ENCODE measurements at places on chromosomes 5 and 9.

- DNase-seq: no peak
Observed at GRCh38 chr5:84816746-84817547, 432.3 kb upstream of the EDIL3 start.

GRCh38 chr5:111271885-111272284, 47.7 kb downstream of the CAMK4 start:
- DNase-seq: no peak

DNA sequence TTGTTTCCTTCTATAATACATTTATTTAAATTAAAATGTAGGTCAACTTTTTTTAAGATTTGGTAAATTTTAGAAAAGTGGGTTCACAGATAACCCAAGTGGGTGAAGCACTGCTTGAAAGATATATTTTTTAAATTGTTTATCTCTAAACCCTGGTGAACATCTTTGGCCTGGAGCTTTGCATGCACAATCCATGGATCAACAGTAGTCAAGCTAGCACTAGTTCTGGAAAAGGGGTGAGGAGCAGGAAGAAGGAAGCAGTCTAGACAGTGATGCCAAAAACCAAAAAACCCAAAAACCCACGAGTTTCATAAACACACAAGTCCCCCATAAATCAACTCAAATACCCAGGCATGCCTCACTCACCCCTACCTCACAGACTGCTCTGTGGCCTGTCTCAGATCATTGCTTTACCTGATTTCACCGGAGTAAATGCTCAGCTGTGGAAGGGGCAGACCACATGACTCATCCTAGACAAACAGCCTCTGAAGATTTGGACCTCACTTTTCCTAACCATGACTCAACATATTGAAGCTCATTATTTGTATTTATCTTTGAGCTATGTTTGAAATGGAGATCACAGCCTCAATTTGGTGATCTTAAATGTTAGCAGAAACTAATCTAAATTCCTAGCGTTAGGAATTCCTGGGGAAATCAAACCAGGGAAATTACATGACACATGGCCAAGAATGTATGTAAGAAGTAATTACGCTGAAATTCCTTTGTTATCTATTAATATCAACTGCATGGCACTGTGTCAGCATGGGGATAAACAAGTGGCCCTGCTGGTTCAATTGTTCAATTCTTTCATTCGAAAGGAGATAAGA, 149.6 kb downstream of the ZNF608 start:
- no peak for DNase-seq

DNA sequence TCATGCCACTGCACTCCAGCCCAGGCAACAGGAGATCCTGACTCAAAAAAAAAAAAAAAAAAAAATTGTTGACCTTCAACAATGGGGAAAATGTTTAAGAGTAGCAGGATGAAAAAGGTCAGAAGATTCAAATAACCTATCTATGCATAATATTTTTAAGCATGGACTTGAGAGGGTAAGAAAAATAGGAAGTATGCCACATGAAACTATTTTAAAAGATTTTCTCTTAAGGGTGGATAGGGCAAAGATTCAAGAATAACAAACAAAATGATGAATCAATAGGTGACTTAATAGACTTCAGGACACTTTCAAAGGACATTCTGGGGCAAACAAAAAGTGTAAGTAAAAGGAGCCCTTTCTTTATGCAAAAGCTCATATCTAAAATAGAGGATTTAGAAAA, 3.2 kb downstream of the TEX48 start:
- DNase-seq: no peak

DNA sequence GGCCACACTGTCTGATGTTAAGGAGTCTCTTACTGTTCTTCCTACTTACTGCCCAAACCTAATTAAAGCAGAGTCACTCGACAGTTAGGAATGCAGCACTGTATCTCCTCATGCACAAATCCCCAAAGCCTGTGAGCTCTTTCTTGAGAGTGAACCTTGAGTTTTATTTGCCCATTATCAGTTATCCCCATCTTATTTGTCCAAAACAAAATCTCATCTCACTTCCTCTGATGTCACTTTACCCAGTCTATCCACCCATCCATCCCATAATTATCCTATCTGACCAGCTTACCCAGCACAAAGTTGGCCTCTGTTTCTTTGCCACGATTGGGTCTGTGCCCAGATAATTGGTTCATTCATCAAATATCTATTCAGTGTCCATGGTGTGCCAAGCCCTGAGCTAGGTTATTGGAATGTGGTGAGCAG, 250.8 kb downstream of the SLIT3 start:
- no peak for DNase-seq

GRCh38 chr9:134357631-134358025, 31.4 kb downstream of the RXRA start:
- no peak for DNase-seq

- DNase-seq: no peak
Observed at GRCh38 chr5:135487839-135488514, 35.8 kb upstream of the TIFAB start.

- DNase-seq: no peak
Observed at GRCh38 chr9:133355881-133356357, 368 bp downstream of the SURF1 start.

- DNase-seq: no peak
Observed at GRCh38 chr5:130601-131131, 38.7 kb downstream of the PLEKHG4B start.

GRCh38 chr9:123616707-123617106, 260.7 kb downstream of the CRB2 start:
- no peak for DNase-seq

DNA sequence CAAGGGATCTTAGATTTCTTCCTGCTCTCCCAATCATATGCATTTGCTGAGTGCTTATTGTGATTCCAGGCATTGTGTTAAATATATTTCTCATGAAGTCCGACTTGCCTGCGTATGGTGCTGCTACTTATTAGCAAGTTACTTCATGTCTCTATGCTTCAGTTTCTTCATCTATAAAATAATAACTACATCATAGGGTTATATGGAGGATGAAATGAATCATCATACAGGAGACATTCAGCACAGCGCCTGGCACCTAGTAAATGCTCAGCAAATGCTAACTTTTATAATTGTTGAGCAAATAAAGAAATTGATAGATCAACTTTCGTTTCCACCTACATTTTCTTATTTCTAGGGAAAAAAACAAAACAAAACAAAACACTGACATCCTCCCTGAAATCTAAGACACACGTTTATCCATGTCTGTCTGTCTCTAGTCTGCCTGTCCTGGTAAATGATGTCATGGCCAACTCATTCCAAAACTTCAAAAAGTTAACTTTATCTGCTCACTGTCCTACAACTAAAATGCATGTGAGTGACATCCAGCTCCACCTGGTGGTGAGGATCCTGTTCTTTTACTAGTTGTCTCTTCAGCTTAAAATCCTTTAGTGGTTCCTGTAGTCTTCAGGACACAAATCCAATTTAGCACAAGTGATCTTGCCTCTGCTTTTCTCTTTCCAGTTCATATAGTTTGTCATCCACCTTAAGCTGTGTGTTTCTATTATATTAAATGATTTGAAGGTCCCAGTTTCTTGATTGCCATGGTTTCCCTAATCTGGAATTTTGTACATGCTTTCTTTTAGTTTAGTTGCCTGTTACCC, 27.7 kb downstream of the PPP3R2 start:
- DNase-seq: peak; percentile 12

- no peak for DNase-seq
Observed at GRCh38 chr5:58458743-58459145, 1.1 kb downstream of the PLK2 start.

GRCh38 chr5:16057277-16057676, 122.3 kb downstream of the MARCHF11 start:
- DNase-seq: no peak

DNA sequence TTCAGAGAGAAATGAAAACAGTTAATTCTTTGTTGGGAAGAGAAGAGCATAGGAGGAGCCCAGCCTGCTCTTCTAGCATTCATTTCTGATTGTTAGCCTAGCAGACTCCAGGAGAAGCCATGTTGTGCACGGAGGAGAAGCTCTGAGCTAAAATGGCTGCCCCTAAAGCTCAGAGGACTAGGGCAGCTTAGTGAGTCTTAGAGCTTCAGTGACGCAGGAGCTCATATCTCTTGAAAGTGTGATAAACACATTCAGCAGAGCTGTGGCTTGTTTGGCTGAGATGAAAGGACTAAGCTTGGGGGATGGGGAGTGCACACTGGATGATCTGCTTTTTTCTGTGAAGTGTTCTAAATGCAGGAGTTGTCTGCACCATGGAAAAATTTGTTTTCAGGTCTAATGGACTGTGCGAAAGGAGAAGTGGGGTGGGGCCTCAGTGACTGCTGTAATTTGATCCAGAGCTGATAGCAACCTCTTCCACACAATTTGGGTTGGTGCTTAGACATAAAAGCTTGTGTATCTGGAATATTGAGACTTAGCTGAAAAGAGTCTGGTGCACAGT, 58.5 kb downstream of the ZNF462 start:
- no peak for DNase-seq

DNA sequence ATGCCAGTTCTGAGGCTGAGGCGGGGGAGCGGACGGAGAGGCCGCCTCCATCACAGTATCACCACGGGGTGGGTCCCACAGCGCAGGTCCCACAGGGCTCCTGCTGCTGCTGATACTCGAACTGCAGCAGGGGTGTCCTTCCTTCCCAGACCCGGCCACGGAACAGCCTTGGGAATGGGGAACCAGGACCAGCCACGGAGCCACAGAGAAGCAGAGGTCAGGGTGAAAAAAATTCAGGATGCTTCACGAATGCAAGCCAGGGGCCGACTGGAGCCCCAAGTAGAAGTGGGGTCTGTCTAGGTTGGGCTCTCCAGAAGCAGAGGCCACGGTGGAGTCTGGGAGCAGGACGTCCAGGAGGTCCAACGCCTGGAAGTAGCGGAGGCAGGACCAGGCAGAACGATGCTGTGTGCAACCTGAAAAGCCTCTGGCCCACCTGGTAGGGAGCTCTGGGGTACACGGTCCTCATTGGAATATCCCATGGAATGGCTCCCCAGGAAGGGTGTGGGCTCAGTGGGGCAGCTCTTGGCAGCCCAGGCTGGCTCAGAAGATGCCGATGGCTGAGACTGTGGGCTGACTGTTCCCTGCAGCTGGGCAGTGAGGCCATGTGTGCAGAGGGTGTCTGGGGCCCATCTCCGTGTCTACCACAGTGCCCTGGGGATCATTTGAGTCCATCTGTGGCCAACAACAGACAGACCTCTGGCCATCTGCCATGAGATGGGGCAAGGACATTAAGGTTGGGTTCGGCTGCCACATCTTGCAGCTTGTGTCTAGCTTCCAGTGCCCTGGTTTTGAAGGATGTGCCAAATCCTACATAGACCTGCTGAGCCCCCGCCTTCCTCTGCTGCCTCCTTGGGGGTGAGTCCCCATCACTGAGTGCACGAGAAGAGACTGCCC, 66.9 kb upstream of the FCN1 start:
- no peak for DNase-seq

GRCh38 chr5:59645380-59645779, 248.1 kb downstream of the PDE4D start:
- DNase-seq: no peak

DNA sequence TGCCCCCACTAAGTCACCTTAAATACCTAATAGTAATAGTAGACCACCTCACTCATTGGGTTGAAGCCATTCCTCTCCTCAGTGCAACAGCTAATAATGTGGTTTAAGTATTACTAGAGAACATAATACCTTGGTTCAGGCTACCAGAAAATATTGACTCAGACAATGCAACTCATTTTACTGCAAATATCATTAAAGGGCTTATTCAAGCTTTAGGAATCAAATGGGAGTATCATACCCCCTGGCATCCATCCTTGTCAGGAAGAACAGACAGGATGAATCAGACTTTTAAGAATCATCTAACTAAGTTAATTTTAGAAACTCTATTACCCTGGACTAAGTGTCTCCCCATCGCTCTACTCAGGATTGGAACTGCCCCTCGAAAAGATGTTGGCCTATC, 6.8 kb upstream of the RNF180 start:
- DNase-seq: no peak

GRCh38 chr9:121768416-121769015, 117.1 kb downstream of the DAB2IP start:
- no peak for DNase-seq

- no peak for DNase-seq
Observed at GRCh38 chr5:102654559-102655349, 100.4 kb upstream of the PAM start.

DNA sequence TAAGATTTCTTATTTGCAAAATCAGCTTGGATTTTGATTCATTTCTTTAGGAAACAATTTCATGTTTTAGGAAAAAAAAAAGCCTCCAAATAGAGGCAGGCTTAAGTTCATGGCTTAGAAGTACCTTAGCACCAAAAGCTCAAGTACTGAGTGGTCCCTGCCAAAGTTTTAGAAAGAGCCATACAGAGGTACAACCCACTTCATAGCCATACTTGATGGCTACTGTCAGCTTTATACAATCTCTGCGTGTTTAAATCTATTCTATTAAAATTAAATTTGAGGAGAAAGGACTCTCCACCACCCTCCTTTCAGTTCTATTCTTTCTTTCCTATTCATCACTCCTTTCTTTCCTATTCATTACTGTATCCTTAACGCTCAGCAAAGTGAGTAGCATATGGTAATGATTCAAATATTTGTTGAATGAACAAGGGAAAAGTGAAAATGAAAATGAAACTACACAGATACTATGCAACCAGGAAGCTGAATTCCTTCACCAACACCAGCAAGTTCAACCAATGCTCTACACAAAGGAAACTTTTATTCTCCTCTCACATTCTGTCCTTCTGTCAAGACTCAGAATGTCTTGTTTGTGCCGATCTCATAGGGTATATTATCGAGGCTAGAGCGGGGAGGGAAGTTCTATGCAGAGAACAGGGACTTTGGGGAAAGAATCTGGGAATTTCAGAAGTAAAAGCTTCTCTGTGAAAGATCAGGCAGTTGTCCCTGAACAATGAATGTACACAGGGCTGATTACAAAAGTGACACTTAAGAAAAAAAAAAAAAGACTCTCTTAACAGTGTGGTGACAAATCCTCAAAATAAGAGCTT, 138.6 kb upstream of the SPEF2 start:
- no peak for DNase-seq

DNA sequence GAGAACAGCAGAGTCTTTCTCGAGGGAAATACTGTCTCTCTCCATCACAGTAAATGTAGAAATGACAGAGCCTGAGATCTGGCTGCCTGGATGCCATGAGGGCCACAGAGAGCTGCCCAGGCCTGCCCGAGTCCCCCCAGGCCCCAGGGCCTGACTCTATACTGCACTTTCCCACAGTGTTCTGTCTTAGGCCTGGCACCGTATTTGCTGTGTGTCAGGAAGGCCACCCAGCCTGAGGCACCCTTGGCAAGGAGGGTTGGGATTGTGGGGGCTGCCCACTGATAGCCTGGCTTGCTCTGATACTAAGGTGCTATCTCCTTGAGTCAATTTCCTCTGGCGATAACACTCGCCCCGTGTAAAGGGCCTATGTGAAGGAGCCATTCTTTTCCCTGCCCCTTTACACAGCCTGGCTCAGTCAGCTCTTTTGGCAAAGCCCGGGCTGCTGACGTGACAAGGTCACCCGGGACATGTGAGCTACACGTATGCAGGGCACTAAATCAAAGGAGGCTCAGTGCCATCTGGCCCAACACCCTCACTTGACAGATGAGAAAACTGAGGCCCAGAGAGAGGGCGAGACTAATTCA, 630.1 kb upstream of the KLF4 start:
- DNase-seq: no peak

- DNase-seq: no peak
Observed at GRCh38 chr9:93225417-93225816, 41.5 kb downstream of the WNK2 start.

GRCh38 chr5:158297002-158297527, 438.1 kb upstream of the CLINT1 start:
- DNase-seq: no peak

- no peak for DNase-seq
Observed at GRCh38 chr5:33488558-33489355, 48.0 kb downstream of the TARS1 start.

Data from GM10248 (cell line).